ENCODE measurements at places on chromosomes 5 and 9.

- DNase-seq = no peak
Measured at GRCh38 chr9:135179041-135179440, 91.6 kb downstream of the OLFM1 start.

- DNase-seq = no peak
Measured at GRCh38 chr5:73513996-73514395, 15.8 kb downstream of the BTF3 start.

DNA sequence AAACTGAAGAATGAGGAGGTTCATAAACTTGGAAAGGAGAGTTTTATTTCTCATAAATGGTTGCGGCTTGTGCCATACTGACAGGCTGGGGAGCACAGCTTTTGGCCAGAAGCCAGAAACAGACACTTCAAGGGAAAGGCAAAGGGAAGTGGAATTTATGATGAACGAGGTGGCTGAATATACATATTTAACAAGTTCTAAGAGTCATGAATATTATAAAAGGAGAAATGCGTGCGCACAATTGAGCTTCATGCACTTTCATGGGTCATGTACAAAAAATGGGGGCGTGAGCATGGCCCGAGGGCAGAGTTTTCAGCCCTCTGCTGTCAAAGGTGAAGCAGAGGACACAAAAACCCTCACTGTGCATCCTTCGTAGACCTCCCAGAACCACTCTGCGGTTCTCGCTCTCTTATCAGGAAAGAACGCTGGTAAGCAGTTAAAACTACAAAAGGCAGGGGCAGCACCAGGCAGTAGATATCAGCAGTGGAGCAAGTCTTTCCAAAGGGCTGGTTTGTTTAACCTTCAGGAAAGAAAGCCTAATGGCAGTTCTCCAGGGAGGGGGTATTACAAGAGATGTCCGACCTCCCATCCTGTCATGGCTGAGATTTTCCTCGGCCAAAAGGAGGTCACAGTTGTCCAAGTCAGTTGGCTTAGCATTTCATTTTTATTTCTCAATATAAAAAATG lies 29.0 kb downstream of the AUH start:
- DNase-seq = no peak

DNA sequence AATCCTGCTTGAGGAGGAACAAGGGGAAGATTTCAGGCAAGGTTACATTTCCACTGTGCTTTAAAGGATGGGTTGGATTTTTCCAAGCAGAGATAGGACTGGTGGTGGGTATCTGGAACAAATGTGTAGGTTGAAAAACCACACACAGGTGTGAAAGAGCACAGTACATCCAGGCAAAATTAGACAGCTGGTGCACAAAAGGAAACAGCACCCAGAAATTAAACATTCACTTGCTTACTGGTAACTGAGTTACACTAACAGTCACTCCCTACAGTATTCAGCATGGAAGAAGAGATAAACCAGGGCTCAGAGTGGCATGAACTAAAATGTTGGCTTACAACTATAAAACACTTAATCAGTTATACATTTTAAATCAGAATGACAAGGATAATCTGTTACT lies 81.5 kb upstream of the RASEF start:
- DNase-seq = no peak

DNA sequence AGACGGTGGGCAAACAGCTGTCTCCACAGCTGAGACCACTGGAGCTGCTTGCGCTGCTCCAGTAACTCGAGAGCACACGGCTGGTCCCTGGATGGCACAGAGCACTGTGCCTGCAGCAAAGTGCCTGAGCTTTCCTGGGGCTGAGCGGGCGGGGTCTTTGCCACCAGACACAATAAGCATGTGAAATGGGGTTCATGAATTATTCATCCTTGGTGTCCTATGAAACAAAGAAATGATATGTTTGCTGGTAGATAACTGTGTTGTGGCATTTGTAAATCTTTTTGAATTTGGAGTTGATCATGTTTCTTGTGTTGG lies 151.7 kb upstream of the MPDZ start:
- DNase-seq = no peak

GRCh38 chr9:81871695-81872094 lies 56.5 kb upstream of the SPATA31D4 start:
- no peak for DNase-seq

DNA sequence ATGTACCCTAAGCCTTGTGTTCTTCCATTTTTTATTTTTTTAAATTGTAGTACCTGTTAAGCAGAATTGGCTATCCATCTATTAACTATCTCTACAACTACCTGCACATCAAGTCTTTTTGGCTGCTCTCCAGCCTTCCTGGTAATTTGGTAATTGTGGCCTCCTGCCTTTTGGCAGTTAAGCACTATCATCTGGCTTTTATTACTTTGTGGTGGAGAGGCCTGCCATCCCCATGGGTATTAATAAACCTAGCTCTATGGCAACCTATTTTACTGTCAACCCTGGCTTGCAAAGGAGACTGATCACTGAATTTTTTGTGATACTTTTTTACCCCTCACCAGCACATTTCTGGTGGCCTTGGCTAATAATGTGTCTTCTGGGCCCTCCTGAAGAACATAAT lies 20.5 kb downstream of the SELENOP start:
- DNase-seq = no peak

DNA sequence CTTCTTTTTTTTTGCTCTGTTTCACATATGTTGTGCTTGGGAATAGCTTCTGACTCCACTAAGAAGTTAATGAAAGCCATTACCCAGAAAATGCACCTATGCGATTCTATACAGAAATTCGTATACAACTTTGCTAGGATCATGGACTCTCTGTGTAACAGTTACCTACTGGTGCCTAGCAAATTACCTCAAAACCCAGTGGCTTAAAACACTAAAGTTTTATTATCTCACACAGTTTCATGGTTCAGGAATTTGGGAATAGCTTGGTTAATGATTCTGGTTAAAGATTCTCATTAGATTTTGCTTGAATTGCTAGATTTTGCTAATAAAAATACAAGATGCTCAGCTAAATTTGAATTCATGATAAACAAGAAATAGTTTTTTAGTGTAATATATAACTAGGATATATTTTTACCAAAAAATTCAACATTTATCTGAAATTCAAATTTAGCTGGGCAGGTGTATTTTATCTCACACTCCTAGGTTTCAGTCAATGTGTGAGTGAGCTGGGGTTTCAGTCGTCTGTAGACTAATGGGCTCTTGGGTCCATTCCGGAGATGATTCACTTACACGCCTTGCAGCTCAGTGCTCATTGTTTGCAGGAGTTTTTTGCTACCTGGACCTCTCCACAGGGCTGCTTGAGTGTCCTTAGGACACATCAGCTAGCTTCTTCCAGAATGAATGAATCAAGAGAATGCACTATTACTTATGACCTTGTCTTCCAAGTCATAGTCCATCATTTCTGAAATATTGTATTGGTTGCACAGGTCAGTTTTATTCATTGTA lies 75.1 kb downstream of the MROH2B start:
- DNase-seq = no peak

- DNase-seq = peak; percentile 82
Measured at GRCh38 chr5:84603568-84604185, 219.0 kb upstream of the EDIL3 start.

GRCh38 chr5:132050136-132050535 lies 10.3 kb upstream of the IL3 start:
- DNase-seq = no peak

DNA sequence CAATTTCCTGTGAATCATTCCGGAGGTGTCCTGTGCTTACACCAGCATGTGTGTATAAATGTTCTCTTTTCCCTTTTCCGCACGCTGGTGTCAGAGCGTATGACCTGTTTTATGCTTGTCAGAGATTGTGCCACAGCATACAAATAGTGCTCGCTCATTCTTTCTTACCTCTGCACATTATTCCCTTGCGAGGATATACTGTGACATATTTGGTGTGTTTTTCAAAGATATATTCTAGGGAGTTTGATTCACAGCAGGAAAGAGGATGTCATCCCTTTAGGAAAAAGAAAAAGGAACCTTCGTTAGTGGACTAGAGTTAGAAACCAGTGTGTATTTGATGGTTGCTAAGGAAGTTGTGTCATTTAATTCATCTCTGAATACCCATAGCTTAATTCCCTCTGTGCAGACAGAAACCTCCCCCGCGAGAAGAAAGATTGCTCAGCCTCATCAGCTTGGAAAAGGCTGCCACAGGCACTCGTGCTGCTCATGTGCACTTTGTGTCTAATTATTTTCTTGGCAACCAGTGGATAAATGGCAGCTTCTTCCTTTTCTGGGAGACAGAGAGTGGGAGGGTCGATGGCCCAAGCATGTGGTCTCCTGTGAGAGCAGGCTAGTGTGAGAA lies 14.7 kb upstream of the CCIN start:
- DNase-seq = peak; percentile 63

DNA sequence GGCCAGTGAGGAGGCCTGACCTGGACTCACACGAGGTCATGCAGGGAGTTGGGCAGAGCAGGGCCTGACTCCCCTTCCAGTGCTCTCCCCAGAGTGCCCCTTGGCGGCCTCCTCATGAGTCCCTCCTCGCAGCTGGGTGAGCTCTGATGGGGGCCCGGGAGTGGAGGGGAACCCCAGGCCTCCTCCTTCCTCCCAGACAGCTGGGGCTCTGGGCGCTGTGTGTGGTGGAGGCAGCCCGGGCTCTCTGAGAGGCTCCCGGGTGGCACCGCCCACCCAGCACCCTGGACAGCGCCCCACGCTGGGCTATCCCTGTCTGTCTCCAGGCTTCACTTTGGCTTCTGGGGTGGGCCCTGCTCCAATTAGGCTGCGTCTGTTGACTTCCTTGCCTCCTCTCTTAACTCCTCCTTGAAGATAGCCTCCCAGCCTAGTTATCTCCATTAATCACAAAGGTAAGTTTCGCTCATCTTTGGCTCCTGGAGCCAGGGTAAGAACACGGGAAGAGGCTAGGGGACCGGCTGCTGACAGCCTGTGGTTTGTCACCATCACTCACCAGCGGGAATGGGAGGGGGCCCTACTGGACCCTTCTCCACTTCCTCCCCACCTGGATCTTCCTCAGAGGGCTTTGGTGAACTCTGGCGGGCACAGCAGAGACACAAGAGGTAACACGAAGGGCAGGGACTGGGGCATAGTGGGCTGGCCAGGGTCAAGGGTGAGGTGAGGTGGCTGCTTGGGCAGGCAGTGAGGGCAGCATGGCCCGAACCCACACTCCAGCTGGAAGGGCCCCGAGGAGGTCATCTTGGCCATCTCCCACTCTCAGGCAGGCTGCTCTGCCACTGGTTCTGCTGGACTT lies 13.1 kb downstream of the PSD2 start:
- peak; percentile 80 for DNase-seq

GRCh38 chr5:150352244-150353031 lies 5.1 kb upstream of the TCOF1 start:
- DNase-seq = no peak

DNA sequence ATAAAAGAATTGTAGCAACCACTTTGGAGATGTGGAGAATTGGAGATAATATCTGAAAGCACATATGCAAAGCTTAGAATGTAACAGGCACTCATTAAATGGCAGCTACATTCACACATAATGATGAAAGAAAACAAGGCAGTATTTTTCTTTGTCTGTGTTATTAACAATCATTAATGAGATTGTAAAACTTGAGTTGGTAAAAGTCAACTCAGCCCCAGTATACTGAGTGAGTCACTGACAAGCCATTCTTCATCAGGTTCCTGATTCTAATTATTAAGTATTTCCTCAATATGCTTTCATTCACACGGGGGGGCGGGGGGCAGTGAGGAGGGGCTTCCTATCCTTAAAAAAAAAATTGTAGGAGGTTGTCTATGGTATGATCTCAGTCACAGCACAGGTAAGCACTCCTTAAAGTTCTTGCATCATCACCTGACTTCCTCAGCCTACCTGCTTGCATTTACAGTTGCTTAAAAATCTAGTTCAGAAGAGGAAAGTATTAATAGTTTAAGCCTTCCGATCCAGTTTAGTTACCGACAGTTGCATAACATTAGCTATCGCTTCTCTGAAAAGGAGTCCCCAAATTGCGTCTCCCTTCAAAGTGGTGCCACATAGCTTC lies 379.8 kb downstream of the EFNA5 start:
- no peak for DNase-seq

DNA sequence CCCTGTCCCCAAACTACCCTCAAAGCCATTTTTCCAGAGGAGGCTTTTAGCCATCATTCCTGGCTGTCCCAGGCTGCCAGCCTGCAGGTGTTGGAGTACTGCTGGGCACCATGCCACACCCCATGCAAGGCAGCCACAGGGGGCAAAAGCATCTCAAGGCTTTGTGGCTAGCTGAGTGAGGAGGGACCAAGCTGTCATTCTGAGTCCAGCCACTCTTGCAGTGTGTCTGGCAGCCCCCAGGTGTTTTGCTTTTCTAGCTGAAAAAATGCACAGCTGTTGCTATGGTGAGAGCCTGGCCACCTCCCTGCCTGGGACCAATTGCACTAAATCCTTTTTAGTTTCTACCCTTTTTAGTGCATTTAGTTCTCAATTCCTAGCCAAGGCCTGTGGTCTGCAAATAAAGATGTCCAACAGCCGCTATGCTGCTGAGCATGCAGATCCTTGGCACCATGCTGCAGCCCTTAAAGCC lies 50.4 kb upstream of the PTGS1 start:
- DNase-seq = no peak
